Activated CD4-positive, CD25-positive, alpha-beta regulatory T cell treated with anti-CD3 and anti-CD28 coated beads, Interleukin-2, amount 50 U/mL, for 16 hours (primary cell): ENCODE measurements at places on chromosomes 4 and X.

- no peak for DNase-seq
Measured at GRCh38 chrX:13151828-13152517, 107.6 kb upstream of the FAM9C start.

GRCh38 chr4:2832309-2832980 is 11.2 kb upstream of the ADD1 start:
- DNase-seq, result no peak

- DNase-seq, result no peak
Measured at GRCh38 chr4:67899096-67899495, 15.3 kb upstream of the TMPRSS11D start.

DNA sequence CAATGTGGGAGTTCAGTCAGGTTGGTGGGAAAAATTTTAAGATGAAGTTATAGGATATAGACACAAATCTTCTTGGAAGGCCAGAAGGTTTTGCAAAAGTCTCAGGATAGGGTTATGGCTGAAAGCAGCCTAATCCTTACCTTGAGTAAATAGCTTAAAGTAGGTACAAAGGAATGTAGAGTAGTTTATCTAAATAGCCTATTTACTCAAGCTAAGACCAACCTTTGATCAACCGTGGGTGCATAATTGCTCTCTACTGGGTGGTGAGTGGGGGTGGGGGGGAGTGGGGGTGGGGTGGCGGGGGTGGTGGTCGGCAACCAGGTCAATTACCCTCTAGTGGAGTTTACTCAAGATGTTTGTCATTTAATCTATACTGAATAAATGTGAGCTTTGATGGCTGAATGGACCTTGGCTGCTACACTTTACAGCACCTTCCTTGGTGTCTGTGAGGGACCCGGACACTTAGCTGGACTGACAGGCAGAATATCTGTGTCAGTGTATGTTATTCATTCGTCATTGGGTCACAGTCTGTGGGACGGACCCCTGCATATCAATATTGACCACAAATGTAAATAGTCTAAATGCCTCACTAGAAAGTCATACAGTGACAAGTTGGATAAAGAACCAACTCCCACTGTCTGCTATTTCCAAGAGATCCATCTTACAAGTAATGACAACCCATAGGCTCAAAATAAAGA is 545.7 kb upstream of the PABPC4L start:
- DNase-seq, result no peak

- no peak for DNase-seq
Measured at GRCh38 chr4:54855191-54855854, 197.6 kb downstream of the KIT start.

- no peak for DNase-seq
Measured at GRCh38 chrX:10904220-10904619, 206.9 kb upstream of the HCCS start.

- DNase-seq, result no peak
Measured at GRCh38 chr4:41455206-41455605, 82.8 kb upstream of the LIMCH1 start.

- DNase-seq, result peak; percentile 53
Measured at GRCh38 chr4:6674500-6675149, 19.1 kb upstream of the S100P start.

GRCh38 chr4:76108467-76109181 is 34.1 kb downstream of the ART3 start:
- DNase-seq, result no peak

- no peak for DNase-seq
Measured at GRCh38 chrX:115584696-115585095, 23.7 kb downstream of the PLS3 start.
